ENCODE measurements at places on chromosomes 7 and 10. TPM values are rescaled to one million over a fixed set of nuclear protein-coding genes. Genes with fewer than 3 reads are reported as not detected.

The PTPRN2 gene
- total RNA-seq: 0.25 TPM

The OR6B1 gene
- not detected for total RNA-seq

The GLI3 gene
- total RNA-seq: 10.0 TPM

The ABLIM1 gene
- total RNA-seq: 148 TPM

The NKX1-2 gene
- total RNA-seq: not detected

The ST8SIA6 gene
- not detected for total RNA-seq

The HOXA11 gene
- total RNA-seq: not detected

The TRPV5 gene
- total RNA-seq: not detected

The ASB15 gene
- not detected for total RNA-seq

The TMEM130 gene
- total RNA-seq: 0.54 TPM

Data from cardiac muscle cell (in vitro differentiated cells and primary cell).